NK-92 treated with Interleukin-12 subunit alpha and Interleukin-12 subunit beta, amount 100 ng/mL, for 24 hours (cell line): ENCODE measurements at places on chromosomes 7 and 10.

- DNase-seq, result no peak
Measured at GRCh38 chr7:22301790-22302189, 55.2 kb downstream of the RAPGEF5 start.

GRCh38 chr7:107874605-107875446, 16.2 kb upstream of the DLD start:
- no peak for DNase-seq

DNA sequence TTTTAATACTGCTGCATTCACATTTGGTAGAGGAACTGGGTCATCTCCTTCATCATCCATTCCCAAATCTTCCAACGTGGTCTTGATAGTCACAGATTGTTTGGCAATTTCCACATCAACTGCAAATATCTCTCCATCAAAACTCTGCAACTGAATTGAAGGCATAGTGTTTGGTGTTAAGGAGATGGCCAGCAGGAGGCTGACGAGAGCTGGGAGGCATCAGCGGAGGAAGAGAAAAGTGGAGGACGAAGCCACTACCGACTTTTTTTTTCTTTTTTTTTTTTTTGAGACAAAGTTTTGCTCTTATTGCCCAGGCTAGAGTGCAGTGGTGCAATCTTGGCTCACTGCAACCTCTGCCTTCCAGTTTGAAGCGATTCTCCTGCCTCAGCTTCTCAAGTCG, 205.0 kb upstream of the KCTD7 start:
- no peak for DNase-seq

DNA sequence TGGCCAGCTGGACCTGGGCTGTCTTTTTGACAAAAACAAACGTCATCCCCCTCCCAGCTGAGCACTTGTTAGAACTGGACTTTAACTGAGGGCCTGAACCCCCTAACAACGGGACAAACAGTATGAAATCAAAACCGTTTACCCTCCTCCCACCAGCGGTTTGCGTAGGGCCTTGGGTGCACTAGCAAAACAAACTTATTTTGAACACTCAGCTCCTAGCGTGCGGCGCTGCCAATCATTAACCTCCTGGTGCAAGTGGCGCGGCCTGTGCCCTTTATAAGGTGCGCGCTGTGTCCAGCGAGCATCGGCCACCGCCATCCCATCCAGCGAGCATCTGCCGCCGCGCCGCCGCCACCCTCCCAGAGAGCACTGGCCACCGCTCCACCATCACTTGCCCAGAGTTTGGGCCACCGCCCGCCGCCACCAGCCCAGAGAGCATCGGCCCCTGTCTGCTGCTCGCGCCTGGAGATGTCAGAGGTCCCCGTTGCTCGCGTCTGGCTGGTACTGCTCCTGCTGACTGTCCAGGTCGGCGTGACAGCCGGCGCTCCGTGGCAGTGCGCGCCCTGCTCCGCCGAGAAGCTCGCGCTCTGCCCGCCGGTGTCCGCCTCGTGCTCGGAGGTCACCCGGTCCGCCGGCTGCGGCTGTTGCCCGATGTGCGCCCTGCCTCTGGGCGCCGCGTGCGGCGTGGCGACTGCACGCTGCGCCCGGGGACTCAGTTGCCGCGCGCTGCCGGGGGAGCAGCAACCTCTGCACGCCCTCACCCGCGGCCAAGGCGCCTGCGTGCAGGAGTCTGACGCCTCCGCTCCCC, at the start of gene IGFBP1:
IGFBP1 (plus strand) TSS at position 304 of the 808 bp plus-strand sequence; CDS start at position 469, 165 bp downstream.
- DNase-seq, result no peak

DNA sequence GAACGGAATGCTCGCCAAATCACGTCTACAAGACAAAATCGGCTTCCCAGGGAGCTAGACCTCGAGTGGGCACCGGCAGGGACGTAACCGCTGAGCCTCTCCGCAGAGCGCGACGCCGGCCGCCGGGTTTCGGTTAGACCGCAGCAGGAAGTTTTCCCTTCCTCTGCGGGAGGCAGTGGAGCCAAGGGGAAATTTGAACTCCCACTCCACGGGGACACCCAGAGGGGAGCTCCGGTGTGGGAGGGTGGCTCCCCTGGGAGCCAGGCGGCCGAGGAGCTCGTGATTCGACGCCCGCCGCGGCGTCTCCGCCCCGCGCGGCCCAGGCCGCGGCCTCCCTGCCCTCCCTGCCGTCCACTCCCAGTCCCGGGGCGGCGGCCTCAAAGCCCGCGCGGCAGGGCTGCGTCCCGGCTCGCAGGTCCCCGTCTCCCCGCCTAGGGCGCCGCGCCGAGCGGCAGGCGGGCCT, 426 bp downstream of the SYPL1 start:
- peak; percentile 60 for DNase-seq

DNA sequence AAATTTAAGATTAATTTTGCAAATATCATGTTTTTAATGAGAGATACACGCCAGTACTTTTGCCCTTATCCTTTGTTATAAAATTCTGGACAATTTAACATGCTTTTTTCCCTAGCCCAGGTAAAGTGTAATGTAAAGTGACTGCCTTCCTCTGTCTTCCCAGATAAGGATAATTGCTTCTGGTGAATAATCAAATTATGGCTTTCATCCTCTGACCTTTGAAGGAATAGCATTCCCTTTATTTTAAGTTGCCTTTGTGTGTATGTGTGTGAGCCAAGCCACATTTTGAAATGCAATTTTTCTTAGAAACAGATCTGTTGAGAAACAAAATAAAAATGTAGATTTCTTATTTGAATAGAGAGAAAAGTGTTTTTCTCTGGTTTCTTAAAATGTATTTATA, 107.5 kb downstream of the ADAM22 start:
- DNase-seq, result no peak

GRCh38 chr10:132409667-132410028, 12.6 kb downstream of the PWWP2B start:
- no peak for DNase-seq

DNA sequence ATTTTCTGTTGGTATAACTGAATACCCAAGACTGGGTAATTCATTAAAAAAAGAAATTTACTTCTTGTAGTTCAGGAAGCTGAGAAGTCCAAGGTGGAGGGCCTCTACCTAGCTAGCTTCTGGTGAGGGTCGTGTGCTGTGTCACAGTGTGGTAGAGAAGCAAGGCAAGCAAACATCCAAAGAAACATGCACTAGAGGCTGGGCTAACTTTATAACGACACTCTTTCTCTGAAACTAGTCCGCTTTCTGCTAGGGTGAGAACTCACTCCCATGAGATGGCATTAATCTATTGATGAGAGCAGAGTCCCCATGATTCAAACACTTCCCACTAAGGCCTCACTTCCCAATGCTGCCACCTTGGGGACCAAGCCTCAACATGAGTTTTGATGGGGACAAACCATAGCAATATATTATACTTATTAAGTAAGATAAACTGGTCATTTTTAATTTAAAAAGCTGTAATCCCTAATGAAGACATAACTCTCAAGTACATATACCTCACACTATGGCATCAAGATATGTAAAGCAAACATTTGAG, 50.8 kb downstream of the PHYHIPL start:
- DNase-seq, result no peak

GRCh38 chr10:86757113-86757972, 924 bp downstream of the BMPR1A start:
- no peak for DNase-seq

- DNase-seq, result no peak
Measured at GRCh38 chr10:43686414-43686813, 37.7 kb upstream of the ZNF32 start.

DNA sequence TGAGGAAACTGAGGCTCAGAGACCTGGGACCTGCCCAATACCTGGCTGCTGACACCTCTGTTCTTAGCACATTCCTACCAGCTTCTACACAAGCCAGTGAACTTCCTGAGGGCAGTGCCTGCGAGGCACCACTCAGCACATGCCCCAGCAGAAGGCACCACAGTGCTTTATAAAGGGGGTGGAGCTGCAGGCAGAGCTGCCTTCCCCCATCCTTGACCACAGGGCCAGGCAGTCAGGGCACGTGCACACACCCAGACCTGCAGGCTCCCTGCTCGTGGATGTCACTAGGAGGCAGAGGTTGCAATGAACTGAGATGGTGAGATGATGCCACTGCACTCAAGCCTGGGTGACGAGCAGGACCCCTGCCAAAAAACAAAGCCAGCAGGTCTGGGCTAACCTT, 39.2 kb upstream of the TUBB8 start:
- DNase-seq, result no peak

- DNase-seq, result no peak
Measured at GRCh38 chr7:116713918-116714317, 41.9 kb downstream of the MET start.

- no peak for DNase-seq
Measured at GRCh38 chr7:104694710-104695109, 319.3 kb upstream of the KMT2E start.

DNA sequence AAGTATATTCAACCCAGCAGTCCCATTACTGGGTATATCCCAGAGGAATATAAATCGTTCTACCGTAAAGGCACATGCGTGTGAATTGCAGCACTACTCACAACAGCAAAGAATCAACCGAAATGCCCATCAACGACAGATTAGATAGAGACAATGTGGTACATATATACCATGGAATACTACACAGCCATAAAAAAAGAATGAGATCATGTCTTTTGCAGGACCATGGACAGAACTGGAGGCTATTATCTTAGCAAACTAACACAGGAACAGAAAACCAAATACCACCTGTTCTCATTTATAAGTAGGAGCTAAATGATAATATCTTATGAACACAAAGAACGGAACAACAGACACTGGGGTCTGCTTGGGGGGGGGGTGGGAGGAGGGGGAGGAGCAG, 44.3 kb upstream of the KLHL7 start:
- no peak for DNase-seq
